ENCODE measurements at places on chromosomes 2 and 18. TPM values are rescaled to one million over a fixed set of nuclear protein-coding genes. Genes with fewer than 3 reads are reported as not detected.

The TLX2 gene
- total RNA-seq: not detected

The MAP3K19 gene
- total RNA-seq: not detected

The HOXD9 gene
- total RNA-seq: 7.0 TPM

The GPR155 gene
- total RNA-seq: 3.4 TPM

The KCTD1 gene
- 17.9 TPM for total RNA-seq

The RAPH1 gene
- 144 TPM for total RNA-seq

The MROH2A gene
- total RNA-seq: not detected

Data from GM23248 (cell line).